Endothelial cell (in vitro differentiated cells): ENCODE measurements at places on chromosomes 1 and 21.

GRCh38 chr1:40952744-40953315 is 26.7 kb upstream of the CTPS1 start:
- no peak for DNase-seq

- no peak for DNase-seq
These were observed 4.3 kb downstream of the PIK3CD start for GRCh38 chr1:9655836-9656235.

- DNase-seq: no peak
These were observed 239.3 kb downstream of the KCNJ6 start for GRCh38 chr21:37677006-37677405.

DNA sequence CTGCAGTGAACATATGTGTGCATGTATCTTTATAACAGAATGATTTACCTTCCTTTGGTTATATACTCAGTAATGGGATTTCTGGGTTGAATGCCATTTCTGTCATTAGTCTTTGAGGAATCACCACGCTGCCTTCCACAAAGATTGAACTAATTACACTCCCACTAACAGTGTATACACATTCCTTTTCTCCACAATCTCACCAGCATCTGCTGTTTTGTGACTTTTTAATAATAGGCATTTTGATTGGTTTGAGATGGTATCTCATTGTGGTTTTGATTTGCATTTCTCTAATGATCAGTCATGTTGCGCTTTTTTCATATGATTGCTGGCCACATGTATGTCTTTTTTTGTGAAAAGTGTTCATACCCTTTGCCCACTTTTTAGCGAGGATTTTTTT is 680.5 kb downstream of the PTPRC start:
- DNase-seq: no peak

DNA sequence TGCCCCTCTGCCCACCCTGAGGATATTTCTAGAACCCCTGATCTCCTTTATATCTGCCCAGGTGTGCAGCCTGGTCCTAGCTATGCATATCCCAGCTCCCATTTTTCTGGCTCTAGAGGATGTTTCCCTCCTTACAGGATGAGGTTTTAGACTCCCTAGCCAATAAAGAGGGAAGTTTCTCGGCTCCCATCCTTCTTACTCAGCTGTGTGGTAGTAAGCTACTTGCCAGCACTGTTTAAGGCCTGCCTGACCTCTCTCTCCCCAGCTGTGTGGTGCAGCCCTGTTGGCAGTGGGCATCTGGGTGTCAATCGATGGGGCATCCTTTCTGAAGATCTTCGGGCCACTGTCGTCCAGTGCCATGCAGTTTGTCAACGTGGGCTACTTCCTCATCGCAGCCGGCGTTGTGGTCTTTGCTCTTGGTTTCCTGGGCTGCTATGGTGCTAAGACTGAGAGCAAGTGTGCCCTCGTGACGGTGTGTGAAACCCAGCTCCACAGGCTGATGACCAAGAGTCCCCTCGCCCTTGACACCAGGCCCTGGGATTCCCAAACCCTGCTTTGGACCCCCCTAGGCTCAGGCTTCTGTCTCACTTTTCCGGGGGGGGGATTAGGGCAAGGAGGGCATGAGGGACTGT is 7.8 kb upstream of the P3R3URF start:
- DNase-seq: no peak

- no peak for DNase-seq
These were observed 12.4 kb downstream of the RIPK4 start for GRCh38 chr21:41754479-41754891.

GRCh38 chr1:39036678-39037077 is 10.5 kb downstream of the NDUFS5 start:
- no peak for DNase-seq
